Stimulated activated CD4-positive, alpha-beta T cell treated with anti-CD3 and anti-CD28 coated beads, Interleukin-1b, Interleukin-23, amount 100 ng/mL, for 1 hour (primary cell): ENCODE measurements at places on chromosomes 4 and X.

DNA sequence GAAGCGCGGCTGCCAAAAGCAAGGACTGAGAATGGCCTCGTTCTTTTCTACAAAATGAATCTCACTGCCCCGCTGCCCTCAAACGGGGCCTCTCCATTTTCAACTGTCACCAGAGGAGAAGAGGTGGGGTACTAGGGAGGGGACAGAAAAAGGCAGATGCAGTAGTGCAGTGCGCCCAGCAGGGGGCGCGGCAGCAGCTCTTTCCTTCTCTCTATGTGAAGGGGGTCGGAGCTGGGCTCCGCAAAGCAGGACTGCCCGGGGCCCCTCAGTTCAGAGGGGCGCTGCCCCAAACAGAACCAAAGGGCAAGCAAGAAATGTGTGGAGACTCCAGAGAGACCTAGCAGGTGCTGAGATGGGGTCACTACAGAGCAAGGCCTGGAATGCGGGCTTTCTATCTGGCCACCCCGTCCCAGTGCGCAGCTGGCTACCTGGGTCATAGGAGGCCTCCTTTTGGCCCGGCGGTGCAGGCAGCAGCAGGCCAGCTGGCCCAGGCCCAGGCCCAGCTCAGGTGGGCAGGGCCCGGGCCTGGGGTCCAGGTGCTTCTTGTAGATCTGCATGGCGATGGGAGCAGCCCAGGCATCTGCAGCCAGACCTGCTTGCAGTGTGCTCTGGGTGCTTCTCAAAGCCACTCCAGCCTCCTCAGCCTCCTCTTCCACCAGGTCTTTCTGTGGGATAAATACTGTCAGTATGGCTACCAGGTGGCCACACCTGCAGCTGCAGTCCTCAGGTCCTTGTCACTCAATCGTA, 5.9 kb downstream of the IRAK1 start:
- no peak for DNase-seq

- DNase-seq: no peak
These were observed 16.0 kb upstream of the UVSSA start for GRCh38 chr4:1330761-1331590.

- no peak for DNase-seq
These were observed 812 bp upstream of the KDM6A start for GRCh38 chrX:44871931-44872820.

- no peak for DNase-seq
These were observed 5.8 kb downstream of the TAFAZZIN start for GRCh38 chrX:154417157-154417556.

DNA sequence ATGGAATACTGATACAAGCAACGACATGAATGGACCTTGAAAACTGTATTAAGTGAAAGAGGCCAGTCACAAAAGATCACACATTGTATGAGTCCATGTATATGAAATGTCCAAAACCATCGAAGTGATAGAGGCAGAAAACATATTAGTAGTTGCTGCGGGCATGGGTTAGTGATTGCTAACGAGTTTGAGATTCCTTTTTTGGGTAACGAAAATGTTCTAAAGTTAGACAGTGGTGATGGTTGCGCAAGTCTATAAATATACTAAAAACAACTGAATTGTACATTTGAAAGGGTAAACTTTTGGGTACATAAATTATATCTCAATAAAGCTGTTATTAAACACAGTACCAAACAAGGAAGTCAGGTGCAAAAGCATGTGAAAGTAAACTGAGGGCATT, 234.5 kb downstream of the FBXW7 start:
- no peak for DNase-seq

- DNase-seq: no peak
These were observed 46.8 kb downstream of the UCHL1 start for GRCh38 chr4:41303372-41304118.

DNA sequence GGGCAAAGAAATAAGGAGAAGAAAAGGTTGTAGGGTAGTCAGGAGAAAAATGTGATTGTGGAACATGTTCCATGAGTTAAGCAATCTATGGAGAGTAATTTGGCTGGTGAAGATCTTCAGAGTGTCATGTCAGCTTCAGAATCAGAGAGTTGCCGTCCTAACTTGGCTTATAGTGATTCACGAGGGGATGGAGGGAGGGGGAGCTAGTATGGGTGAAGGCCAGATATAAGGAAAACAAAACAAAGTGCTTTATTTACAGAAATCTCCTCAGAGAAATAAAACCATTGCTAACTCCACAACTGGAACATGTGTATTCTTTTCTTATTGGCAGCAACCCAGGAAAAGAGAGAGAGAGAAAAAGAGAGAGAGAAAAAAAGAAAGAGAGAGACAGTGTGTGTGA, 256.5 kb upstream of the NRK start:
- DNase-seq: no peak

GRCh38 chrX:129597905-129598304, 56.9 kb downstream of the APLN start:
- DNase-seq: no peak

DNA sequence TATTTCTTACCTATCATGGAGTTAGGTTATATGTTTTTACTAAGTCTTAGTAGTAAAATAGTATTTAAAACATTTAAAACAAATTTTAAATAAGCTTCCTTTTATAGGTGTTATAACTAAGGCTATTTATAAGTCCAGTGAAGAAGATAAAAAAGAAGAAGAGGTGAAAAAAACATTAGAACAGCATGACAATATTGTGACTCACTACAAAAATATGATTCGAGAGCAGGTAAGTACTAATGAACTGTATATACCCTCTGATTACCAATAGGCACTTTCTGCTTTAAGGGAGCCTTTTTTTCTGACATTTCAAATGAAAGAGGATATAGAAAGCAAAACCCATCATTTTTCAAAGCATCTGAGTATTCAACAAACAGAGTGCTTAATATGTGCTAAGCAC, 76.6 kb downstream of the USO1 start:
- no peak for DNase-seq

DNA sequence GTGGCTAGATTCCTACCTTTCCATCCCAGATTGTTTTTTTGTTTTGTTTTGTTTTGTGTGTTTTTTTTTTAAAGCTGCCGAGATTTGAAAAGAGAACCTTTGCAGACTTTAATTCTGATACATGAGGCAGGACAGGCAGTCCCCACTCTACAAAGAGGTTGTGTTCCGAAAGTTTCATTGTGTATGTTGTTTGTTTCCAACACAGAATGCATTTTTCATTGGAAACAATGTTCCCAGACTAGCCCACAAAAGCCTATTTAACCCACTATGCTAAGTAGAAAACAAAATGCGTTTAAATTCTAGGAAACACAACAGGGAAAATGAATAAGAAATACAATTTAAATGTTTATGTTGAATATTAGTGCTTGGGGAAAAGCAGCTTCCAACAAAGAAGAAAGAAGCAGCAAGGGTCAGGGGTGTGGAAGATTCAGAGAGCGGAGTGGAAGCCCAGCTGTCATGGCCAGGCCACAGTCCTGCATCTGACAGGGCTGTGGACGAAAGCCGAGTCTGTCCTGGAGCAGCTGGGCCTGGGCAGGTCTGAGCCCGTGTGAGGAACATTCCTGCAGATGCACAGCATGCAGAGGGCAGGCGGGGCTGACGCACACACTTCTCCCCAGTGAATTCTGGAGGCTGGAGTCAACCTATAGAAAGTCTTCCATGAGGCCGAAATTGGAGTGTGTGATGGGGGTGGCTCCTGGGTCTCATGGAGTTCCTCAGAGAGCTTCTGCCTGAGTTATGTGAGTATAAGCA, 12.4 kb upstream of the SETD7 start:
- DNase-seq: no peak

- DNase-seq: no peak
These were observed 171.9 kb downstream of the MAD2L1 start for GRCh38 chr4:119894650-119895208.

DNA sequence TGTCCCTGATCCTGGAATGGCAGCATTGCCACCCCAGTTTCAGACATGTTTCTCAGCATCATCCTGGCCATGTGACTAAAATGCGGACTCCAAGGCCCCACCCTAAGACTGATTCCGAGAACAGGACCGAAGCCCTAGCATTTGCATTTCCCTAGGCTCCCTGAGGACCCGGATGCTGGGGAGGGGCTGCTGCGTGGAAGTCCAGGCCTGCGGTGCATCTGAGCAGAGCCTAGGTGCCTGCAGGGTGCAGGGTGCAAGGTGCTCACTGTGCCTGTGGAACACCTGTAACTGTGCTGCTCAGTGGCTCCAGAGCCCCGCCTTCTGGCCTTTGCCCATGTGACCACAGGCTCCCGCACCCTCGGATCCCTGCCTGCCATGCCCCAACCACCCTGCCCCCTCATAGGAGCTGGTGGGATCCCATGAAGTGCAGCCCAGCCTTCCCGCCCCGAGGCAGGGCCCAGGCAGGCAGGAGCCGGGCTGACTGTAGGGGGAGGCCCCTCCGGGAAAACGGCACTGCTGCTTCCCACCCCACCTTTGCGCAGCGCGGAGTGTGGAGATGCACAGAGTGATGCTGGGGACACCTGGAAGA, 14.9 kb downstream of the PNMA6F start:
- no peak for DNase-seq

DNA sequence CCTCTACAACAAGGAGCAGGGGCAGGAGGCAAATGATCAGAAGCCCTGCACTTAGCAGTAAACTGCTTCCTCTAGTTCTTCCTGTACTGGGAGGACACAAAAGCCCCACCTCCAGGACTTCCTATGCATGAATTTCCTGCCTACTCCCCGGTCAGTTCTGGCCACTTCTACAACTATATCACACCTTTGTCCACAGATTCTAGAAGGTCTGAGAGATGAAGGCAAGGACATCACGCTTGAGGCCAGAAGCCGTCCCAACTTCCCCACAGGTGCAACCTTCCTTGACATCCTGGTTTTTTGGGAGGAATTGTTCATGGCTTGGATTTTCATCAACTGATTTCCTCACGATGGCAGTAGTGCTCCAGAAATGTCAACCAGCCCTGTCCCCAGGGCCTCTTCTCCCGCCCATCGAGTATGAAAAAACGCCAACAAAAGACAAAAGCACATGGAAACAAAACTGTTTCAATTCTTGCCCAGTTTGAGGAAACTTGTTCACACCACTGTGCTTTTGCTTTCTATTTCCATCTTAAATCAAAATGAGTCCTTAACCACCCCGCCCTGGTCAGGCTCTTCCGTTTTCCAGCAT, 206.5 kb upstream of the STK26 start:
- peak; percentile 55 for DNase-seq

DNA sequence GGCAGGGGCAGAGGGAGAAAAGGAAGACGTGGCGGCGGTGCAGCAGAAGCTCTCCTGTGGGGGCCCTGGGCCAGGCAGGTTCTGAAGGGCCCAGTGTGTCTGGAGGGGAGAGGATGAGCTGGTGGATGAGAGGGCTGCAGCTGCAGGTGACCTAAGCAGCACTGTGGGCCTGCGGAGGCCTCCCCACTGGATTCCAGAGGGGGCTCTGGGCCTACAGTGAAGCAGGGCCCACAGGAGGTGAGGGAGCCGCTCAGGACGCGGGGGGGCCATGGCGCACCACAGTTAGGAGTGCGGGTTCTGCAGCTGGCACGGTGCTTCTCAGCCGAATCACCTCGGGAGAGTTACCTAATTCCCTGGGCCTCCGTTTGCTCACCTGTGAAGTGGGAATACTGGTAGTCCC, 10.5 kb downstream of the ABLIM2 start:
- no peak for DNase-seq

GRCh38 chr4:137531168-137531985, 917 bp downstream of the PCDH18 start:
- DNase-seq: no peak

- DNase-seq: no peak
These were observed 78.6 kb downstream of the CEP44 start for GRCh38 chr4:174362340-174362739.

DNA sequence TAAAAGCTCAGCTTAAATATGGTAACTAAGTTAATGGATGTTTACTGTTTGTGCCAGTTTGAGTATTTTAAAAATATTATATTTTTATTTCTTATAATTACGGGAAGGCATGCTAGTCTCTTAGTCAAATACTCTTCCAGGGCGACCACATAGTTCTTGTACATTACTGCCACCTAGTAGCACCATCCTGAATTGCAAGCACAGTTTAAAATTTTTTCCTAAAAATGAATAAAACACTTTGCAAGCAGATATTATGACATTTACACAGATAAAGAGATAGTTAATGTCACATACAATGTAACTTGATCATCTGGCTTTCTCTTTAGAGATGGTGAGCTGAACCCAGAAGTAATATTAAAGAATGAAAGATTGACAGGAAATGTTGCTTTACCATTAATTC, 11.5 kb downstream of the NDP start:
- DNase-seq: no peak

- DNase-seq: no peak
These were observed 52.3 kb downstream of the IL1RAPL2 start for GRCh38 chrX:104618106-104618895.

DNA sequence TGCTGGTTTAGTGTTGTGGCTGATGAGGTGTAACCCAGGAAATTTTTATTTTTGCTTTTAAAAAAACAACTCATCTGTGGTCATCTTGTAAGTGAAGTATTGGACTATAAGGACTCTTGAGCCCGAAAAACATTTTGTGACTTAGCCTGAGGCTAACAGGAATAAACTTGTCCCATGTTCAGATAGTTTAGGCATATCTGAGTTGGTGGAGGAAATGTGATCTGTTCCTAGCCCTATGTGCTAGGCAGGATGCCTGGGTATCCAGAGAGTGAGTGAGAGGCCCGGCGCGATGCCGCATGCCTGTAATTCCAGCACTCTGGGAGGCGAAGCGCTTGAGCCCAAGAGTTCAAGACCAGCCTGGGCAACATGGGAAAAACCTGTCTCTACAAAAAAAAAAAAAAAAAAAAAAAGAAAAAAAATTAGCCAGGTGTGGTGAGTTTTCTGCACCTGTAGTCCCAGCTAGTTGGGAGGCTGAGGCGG, 3.7 kb downstream of the SMS start:
- DNase-seq: no peak

DNA sequence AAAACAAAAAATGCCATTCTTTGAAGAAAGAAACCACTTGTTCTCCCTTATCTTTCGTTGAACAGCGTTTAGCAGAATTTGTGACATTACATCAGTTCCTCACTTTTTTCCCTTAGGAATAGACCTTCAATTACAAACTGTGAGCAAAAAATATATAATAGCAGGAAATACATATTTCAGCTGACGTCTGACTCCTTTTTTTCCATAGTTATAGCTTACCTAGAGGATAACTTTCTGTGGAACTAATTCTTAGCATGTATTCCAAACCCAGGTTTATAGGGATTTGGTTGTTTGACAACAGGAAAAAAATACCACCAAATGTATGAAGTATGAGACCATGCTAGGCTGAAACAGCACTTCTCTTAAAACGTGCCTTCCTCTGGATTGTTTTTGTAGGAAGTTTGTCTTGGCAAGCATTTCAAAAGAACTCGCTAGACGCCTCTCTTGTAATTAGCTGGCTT, 2.0 kb upstream of the LIMCH1 start:
- DNase-seq: no peak

GRCh38 chr4:53599632-53600031, 8.3 kb upstream of the LNX1 start:
- no peak for DNase-seq

DNA sequence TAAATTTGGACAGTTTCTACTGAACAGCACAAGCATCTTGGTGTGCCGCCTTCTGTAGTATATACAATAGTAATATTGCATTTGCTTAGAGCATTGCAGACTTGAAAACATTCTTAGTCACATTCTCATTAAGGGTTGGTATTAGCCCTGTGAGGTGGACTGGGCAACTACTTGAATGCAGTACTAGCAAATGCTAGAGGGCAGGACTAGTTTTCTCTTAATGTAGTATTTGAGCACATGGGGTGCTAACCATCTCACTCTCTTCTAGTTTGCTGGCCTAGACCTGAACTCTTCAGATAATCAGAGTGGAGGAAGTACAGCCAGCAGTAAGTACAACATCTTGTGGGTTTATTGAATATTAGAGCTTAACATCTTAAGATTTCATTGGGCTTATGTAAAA, 3.2 kb downstream of the DDX3X start:
- DNase-seq: no peak

GRCh38 chr4:85381968-85382367, 93.0 kb upstream of the ARHGAP24 start:
- no peak for DNase-seq

- DNase-seq: no peak
These were observed 20.4 kb upstream of the PI4K2B start for GRCh38 chr4:25213347-25213979.
